NCI-H2171 treated with DMSO at 0.1 percent for 48 hours (cell line): ENCODE measurements at places on chromosomes 3 and 15.

DNA sequence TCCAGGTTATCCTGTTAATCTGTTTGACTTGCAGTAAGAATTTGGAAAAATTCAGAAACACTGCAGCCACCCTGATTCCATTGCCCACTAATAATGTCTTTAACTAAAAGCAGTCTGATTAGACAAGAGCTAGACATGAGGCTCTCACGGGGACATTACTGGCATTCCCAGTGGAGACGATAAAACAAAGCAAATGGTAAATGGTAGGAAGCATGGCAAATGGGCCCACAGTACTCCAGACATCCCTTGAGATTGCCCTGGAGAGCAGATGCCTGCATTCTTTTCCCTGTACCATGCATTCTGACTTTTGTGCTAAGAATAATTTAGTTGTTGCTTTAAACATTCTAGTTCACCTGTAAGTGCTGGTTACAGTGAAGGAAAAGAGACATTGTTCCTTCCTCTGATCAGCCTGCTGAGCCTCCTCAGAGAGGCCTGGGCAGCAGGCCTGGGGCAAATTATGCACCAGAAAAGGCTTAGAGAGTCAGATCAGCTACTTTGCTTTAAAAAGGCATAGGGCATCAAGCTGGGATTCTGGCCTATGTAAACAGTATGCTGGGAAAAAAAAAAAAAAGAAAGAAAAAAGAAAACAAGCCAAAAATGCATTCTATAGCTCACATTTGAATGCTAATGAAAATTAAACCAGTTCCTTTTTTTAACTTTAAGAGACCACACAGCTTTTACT lies 204.6 kb downstream of the GABRG3 start:
- no peak for DNase-seq

- DNase-seq, result no peak
These were observed 543.1 kb downstream of the NTRK3 start for GRCh38 chr15:87713475-87713879.

DNA sequence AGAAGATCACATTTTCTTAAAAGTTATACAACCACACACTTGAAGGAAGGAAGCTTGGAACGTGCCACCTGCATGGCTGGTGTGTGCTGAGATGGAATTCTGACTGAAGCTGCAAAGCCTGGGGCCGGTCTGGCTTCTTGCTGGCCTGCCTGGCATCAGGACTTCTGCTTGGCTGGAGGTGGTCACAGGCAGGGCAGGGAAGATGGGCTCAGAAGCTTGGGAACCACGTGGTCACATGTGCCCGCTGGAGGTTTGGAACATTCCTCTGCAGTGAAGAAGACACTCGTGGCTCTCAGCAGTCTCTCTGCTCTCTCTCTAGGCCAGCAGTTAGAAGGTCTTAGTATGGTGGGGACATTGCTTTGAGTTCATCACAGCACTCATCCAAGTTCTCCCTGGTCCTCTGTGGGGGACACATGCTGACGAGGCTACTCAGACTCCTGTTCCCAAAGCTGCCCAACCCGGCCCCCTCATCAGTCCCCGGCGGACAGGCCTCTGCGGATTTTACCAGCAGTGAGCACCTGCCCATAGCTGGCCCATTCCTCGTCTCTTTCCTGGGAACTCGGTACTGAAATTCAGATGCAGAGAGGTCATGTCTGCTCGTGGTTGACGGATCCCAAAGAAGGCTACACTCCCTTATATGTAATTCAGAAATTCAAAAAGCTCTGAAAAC lies 229.0 kb downstream of the ADAMTS17 start:
- no peak for DNase-seq

DNA sequence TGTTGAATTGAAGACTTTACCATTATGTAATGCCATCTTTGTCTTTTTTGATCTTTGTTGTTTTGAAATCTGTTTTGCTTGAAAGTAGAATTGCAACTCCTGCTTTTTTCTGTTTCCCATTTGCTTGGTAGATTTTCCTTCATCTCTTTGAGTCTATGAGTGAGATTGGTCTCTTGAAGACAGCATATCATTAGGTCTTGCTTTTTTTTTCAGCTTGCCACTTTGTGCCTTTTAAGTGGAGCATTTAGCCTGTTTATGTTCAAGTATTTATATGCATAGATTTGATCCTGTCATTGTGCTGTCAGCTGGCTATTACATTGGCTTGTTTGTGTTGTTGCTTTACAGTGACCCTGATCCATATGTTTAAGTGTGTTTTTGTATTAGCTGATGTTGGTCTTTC lies 131.8 kb downstream of the ZIC1 start:
- no peak for DNase-seq

GRCh38 chr3:15496341-15496664 lies 25.2 kb downstream of the COLQ start:
- DNase-seq, result no peak
